IMR-90 (cell line): ENCODE measurements at places on chromosomes 5 and 9. TPM values are rescaled to one million over a fixed set of nuclear protein-coding genes. Genes with fewer than 3 reads are reported as not detected.

Gene SPATA31D4
- polyA plus RNA-seq: not detected in 2 replicates

Gene AIF1L
- 0.09 and 0.19 TPM in 2 replicates for polyA plus RNA-seq

Gene ANKRD33B
- 3.3 and 3.8 TPM in 2 replicates for polyA plus RNA-seq

Gene SLC46A2
- not detected in 2 replicates for polyA plus RNA-seq

Gene DIPK1B
- polyA plus RNA-seq: 7.1 and 8.5 TPM in 2 replicates

Gene SYK
- polyA plus RNA-seq: not detected in 2 replicates

Gene UTP15
- 10.9 and 11.4 TPM in 2 replicates for polyA plus RNA-seq

Gene ATP10B
- polyA plus RNA-seq: not detected in 2 replicates

Gene FAM221B
- polyA plus RNA-seq: not detected in 2 replicates

Gene ITK
- not detected in 2 replicates for polyA plus RNA-seq

Gene SHC3
- 4.5 and 5.9 TPM in 2 replicates for polyA plus RNA-seq

Gene ABO
- not detected in 2 replicates for polyA plus RNA-seq

Gene QRFP
- polyA plus RNA-seq: not detected in 2 replicates

Gene MORN5
- not detected in 2 replicates for polyA plus RNA-seq

Gene CD274
- 13.9 and 17.4 TPM in 2 replicates for polyA plus RNA-seq

Gene WNK2
- polyA plus RNA-seq: not detected in 2 replicates

Gene PCDHB16
- 0.36 and 0.93 TPM in 2 replicates for polyA plus RNA-seq

Gene ATG10
- 2.5 and 3.4 TPM in 2 replicates for polyA plus RNA-seq

Gene PCDHGA10
- 3.4 TPM in 2 replicates for polyA plus RNA-seq

Gene SHOC1
- 0.03 TPM in 1 of 2 replicates, not detected in the other for polyA plus RNA-seq

Gene ACTL7B
- polyA plus RNA-seq: not detected in 2 replicates

Gene CDK7
- polyA plus RNA-seq: 46.3 and 59.8 TPM in 2 replicates

Gene CCDC180
- polyA plus RNA-seq: 0.24 and 0.59 TPM in 2 replicates

Gene UNC13B
- 6.5 and 7.5 TPM in 2 replicates for polyA plus RNA-seq

Gene PCDHB1
- polyA plus RNA-seq: not detected in 2 replicates

Gene ACTBL2
- 0.29 and 0.52 TPM in 2 replicates for polyA plus RNA-seq

Gene TIMD4
- not detected in 2 replicates for polyA plus RNA-seq

Gene PRPF4
- 20.7 and 21.4 TPM in 2 replicates for polyA plus RNA-seq

Gene LCNL1
- 0.13 and 0.15 TPM in 2 replicates for polyA plus RNA-seq

Gene FYB1
- not detected in 2 replicates for polyA plus RNA-seq

Gene FOXD1
- polyA plus RNA-seq: 23.1 and 28.3 TPM in 2 replicates

Gene DTWD2
- 1.1 and 1.2 TPM in 2 replicates for polyA plus RNA-seq
